ENCODE measurements at places on chromosomes 2 and 18. TPM values are rescaled to one million over a fixed set of nuclear protein-coding genes. Genes with fewer than 3 reads are reported as not detected.
A peak's percentile ranks its signal among the peaks of the same experiment; 100 is the strongest.

Gene AMER3
- polyA plus RNA-seq: not detected

Gene GAREM1
- not detected for polyA plus RNA-seq

Gene TP53I3
- polyA plus RNA-seq: 8.0 TPM

Gene XDH
- not detected for polyA plus RNA-seq

Gene TFCP2L1
- 0.03 TPM for polyA plus RNA-seq

Gene RBM44
- polyA plus RNA-seq: 0.76 TPM

Gene DSG2
- not detected for polyA plus RNA-seq

Gene CCT4
- polyA plus RNA-seq: 32.8 TPM

Gene DHRS9
- 0.94 TPM for polyA plus RNA-seq

Gene SERPINB4
- polyA plus RNA-seq: not detected

Gene DNAJC5G
- not detected for polyA plus RNA-seq

Gene COQ10B
- 14.5 TPM for polyA plus RNA-seq

Gene PIEZO2
- not detected for polyA plus RNA-seq

- no peak for DNase-seq
These were observed 37.1 kb downstream of the AGFG1 start for GRCh38 chr2:227509076-227509475.

DNA sequence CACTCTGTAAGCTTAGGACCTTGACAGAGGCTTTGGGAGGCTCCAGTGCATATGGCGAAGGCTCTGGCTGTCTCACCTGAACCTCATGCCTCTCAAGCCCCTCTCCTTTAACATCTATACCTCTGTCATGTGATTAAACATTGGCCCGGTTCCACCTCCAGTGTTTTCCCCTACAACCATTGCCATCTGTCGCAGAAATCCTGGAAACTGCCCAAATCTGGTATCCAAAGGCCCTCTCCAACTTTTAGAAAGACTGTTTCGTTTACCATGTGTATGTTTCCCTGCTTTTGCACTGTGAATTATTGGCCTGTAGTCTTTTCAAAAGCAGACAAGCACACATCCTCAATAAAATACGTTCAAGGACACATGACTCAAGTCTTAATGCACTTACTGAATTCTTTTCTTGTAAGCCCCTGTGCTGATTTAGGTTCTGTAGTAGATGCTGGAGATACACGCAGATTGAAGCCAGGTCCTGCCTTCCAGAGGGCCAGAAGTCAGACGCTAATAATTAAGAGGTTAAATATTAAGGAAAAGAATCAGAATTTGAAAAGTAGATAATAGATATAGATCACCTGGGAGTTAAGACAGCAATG is 386.4 kb upstream of the SLC14A2 start:
- no peak for DNase-seq

GRCh38 chr2:231364961-231365810 is 30.3 kb upstream of the B3GNT7 start:
- DNase-seq: no peak

- peak; percentile 40 for DNase-seq
These were observed at the start of gene C2orf72 for GRCh38 chr2:231037202-231037730. Gene C2orf72 (plus strand): TSS chr2:231037523. CDS start chr2:231037566, 43 bp downstream.

- no peak for DNase-seq
These were observed 61.8 kb upstream of the CHRNA1 start for GRCh38 chr2:174826051-174826450.

DNA sequence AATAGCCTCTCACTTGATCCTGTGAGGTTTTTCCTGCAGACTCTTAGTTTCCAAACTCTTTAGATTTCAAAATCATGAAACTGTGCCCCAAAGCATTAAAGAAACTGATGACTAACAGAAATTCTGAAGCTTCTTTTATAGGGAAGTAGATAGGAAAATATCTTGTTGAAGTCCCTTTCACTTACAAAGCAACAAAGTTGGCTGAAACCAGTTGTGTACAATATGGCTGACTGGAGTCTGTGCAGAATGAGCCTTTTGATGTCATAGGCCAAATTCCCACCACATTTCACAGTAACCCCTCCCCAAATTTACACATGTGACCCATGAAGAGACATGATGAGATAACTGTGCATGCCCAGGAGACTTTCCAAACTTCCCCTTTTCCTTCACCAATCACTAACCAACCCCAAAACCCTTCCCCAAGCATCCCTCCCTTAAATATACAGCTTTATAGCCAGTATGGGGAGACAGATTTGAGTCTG is 61.7 kb upstream of the NCK2 start:
- no peak for DNase-seq

- no peak for DNase-seq
These were observed 14.9 kb upstream of the IL1R2 start for GRCh38 chr2:101976891-101977290.

DNA sequence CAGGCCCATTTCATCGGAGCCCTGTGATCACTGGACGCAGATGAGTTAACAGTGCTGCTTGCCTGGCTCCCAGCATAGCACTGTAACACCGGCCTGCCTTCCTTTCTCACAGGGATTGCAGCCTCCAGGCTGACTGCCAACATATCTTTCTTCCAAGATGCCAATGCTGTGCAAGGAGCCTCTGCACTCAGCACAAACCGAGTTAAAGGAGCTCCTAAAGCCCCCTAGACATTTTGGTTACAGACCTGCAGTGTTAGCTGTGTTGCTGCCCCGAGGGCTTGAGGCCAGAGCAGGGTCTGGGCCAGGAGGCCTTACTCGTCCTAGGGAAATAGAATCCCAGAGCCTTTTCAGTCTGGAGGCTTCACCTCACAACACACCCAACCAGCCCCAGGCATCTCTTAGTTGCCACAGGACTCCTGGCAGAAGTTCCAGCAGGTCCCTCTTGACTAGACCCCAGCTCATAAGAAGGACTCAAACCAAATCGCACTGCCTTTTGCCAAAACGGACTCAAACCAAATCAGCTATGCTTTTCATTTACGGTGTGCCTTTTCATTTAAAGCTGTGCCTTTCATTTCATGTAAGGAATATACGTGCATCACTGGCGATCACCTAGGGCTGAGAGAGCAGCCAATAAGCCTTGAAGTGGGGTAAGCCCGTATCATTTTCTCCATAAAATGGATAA is 58.4 kb upstream of the EML4 start:
- DNase-seq: no peak

GRCh38 chr2:195674491-195675221 is 17.6 kb downstream of the SLC39A10 start:
- no peak for DNase-seq

- DNase-seq: no peak
These were observed 29.7 kb upstream of the TXNDC2 start for GRCh38 chr18:9856092-9856491.

DNA sequence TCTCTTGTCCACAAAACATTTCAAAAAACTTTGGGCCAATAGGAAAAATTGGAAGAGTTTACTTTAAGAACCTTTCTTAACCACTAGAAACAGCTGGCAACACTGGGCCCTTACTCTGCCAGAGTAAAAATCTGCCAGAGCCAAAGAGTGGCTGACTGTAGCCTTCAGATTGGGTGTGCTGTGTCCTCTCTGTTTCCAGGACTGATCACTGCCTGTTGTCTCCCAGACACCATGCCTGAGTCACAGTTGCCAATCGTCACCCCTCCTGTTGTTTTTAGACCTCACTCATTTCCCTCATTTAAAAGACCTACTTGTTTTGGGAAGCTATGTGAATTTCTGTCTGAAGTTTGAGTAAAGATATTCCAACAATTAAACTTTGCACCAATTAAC is 159.1 kb downstream of the PPP1R1C start:
- no peak for DNase-seq

DNA sequence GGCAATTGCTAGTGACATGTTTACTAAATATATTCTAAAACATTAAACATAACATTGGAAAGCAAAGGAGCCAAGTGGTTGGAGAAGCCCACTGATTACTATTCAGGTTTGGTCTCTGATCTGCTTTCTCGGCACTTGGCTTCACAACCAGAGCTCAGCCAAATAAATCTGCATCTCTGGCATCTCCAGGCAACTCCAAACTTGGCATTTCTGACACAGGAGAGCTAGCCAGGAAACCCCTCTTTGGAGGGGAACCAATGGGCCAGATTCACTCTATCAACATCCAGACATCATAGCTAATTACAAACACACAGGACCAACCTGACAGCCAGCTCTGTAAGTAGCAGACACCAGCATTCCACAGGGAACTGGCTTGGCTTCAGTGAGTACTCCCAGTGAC is 150.3 kb upstream of the ETAA1 start:
- DNase-seq: no peak

- DNase-seq: no peak
These were observed 411.8 kb downstream of the SOX11 start for GRCh38 chr2:6103949-6104348.

DNA sequence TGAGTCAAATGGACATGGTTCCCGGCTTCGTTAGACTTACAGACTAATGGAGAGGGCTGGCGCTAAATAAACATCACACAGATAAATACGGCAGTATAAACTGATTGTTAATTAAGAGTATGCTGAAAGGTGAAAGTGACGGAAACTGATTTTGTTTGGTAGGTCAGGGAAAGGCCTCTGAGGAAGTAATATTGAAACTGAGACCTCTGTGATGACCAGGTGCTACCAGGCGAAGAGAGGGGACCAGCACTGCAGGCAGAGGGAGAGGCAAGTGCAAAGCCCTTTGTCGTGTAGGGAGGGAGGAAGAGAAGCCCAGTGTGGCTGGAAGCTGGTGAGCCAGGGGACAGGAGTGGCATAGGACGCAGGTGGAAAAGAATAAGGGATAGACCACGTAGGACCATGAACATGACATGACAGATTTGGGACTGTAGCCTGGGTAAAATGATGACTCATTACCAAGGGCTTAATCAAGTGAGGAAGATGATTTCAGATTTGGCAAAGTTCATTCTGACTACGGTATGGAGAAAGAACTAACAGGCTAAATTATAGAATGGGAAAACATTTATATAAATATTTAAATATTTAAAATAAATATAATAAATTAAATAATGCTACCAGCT is 433.1 kb downstream of the NCKAP5 start:
- DNase-seq: no peak

- no peak for DNase-seq
These were observed 269.9 kb downstream of the MYT1L start for GRCh38 chr2:2061091-2061696.

DNA sequence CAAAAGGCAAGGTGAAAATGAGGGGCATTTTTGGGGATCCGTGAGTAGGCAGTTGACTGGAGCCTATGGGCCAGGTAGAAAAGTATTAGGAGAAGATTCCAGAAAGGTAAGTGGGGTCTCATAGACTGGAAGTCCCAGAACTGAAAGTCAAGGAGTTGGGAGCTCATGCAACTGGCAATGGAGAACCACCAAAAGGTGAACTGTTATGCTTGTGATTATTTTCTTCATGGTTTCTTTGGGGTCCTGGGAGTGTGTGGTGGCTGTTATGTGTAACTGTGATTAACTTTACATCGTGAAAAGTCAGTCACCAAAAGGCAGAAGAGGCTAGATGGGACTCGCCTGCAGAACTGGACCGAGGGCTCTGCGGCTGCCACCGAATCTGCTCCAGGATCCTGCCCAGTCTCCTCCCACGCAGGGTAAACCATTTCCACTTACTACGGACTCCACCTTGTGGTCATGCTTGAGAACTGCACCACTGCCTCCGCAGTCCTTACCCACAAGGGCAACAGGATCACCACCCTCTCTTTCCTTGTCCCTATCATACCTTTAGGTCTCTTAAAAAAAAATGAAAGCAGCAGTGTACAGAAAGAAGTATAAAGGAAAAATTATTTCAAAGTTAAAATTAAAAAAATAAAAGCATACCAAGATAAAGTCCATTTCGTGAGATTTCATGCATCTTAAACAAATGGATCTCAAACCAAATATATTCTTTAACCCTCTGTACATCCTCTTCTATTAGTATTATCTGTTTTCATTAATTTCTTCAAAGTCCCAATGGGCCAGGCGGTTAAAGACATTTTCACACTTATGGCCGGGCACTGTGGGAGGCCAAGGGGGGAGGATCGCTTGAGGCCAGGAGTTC is 15.6 kb upstream of the CEP68 start:
- peak; percentile 86 for DNase-seq

GRCh38 chr2:190930411-190930810 is 49.8 kb downstream of the GLS start:
- DNase-seq: no peak

DNA sequence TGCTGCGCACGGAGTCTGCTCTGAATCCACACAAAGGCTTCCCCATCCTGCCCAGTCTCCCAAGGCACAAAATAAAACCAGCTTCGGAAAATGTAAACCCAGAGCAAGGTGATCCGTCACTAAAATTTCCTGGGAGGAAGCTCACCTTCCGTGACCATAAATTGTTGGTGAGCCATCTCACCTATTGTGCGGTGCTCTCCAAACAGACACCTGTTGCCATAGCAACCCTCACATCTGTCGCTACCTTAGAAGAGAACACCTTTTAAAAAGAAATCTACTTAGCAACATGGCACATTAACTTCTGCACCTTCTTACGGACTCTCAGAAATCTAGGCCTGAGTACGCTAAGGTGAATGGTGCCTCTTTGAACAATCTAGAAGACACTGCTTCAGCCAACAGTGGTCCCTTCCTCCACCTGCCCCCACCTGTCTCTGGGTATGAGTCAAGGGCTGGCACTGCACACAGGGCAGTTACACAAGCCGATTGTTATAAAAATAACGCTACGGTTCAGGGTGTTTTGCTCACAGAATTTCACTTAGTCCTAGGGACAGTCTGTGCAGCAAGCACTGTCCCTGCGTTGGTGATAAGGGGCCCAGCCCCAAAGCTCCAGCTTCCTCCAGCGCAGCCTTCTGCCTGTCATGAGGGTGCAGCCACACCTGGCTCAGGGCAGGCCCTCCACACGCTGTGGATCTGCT is 114.9 kb upstream of the ID2 start:
- DNase-seq: no peak

GRCh38 chr18:43542016-43542415 is 264.7 kb upstream of the SYT4 start:
- DNase-seq: no peak

- no peak for DNase-seq
These were observed 7.9 kb downstream of the ERFE start for GRCh38 chr2:238166391-238167343.

GRCh38 chr2:66576561-66577320 is 141.8 kb downstream of the MEIS1 start:
- DNase-seq: peak; percentile 27

DNA sequence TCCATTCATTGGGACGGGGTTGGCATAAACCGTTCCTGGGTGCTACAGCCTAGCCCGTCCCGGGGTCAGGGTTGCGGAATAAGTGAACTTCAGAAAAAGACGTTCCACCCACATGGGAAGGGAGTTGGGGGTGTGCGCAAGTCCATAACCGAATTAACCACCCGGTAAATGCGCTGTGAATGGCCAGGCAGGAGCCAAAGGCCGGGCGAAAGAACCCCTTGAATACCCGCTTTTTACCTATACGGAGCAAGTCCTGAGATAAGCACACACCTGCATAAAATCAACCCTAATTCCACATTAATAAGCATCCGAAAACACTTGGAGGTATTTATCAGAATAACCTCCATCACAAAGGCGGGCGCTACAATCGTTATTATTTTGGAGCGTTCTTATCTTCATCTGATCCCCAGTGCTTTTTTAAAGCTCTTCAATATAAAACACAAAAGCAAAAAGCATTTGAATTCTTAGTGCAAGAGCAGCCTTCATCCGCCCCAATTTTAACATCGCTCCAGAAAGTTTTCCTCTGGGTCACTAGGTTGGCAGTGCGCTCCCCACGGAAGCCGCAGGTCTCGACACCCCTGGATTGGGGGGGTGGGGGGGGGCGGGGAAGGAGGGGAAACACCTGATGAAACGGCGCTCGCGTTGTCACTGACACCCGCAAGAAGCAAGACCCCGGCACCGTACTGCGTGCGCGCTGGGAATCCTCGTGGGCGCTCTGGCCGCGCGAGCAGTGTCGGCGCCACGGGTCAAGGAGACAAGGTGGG is 1.2 kb downstream of the SATB2 start:
- peak; percentile 38 for DNase-seq

GRCh38 chr2:39008665-39009064 is 112.2 kb downstream of the SOS1 start:
- no peak for DNase-seq

GRCh38 chr2:241432824-241433448 is 75.4 kb downstream of the STK25 start:
- DNase-seq: no peak

All from B cell (primary cell).